ENCODE measurements at places on chromosomes 1 and 21.

- no peak for DNase-seq
These were observed 28.7 kb upstream of the CDC14A start for GRCh38 chr1:100323419-100324106.

GRCh38 chr1:90142697-90143096, 147.8 kb downstream of the ZNF326 start:
- DNase-seq: no peak

- no peak for DNase-seq
These were observed 213.3 kb upstream of the ZRANB2 start for GRCh38 chr1:71294178-71294577.

DNA sequence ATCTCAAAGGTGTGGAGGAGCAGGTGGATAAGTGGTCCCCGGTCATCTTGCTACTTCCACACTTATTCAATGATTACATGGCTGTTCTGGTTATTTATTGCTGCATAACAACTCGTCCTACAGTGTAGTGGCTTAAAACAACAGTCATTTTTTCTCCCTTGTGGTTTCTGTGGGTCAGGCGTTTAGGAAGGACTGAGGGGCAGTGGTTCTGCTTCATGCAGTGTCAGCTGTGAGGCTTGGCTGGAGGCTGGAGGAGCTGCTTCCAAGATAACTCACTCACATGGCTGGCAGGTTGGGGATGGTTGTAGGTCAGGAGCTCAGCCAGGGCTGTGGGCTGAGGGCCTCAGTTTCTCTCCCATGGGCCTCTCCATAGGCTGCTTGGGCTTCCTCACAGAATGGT, 5.9 kb upstream of the SLC6A17 start:
- DNase-seq: no peak

GRCh38 chr1:32741059-32741412, 38.5 kb upstream of the SYNC start:
- DNase-seq: no peak

DNA sequence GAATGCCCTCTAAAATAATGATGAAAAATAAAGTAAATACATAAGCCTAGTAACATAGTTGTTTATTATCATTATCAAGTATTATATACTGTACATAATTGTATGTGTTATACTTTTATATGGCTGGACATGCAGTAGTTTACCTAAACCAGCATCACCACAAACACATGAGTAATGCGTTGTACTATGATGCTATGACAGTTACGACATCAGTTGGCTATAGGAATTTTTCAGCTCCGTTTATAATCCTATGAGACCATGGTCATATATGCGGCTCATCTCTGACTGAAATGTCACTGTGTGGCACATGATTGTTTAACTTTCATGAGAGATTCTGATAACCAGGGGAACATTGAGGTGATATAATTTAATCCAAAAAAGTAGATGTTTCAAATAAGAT, 352.1 kb downstream of the ST6GALNAC3 start:
- no peak for DNase-seq

DNA sequence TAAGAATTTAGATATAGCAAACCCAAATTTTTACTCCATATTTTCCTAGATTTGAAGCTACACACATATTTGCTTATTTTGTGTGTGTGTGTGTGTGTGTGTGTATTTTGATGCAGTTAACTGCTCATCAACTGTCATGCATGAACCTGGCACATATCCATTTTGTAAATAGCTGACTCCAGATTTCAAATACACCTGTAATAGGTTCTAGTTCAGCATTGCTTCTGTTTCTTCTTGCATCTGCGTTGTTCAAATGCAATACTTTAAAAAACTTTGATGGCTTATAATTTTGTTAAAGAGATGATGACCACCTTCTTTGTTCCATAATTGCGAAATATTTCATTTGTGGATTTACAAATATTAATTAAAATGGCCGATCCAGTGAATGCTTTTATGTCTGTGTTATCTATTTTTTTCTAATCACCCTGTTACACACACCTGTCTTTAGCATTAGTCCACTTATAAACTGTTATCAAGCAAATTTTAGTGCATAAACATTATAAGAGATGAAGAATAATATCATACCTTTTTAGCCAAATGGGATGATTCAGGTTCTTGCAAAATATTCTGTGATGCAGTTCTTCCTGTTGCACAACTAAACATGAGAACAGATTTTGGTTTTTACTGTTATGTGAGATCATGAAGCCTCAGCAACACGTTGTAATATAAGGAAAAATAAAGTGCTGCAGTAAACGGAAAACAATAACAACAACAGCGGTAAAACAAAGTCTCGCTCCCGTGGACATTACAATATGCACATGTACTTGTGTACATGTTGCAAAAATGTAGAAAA, 12.7 kb upstream of the S100A11 start:
- no peak for DNase-seq

DNA sequence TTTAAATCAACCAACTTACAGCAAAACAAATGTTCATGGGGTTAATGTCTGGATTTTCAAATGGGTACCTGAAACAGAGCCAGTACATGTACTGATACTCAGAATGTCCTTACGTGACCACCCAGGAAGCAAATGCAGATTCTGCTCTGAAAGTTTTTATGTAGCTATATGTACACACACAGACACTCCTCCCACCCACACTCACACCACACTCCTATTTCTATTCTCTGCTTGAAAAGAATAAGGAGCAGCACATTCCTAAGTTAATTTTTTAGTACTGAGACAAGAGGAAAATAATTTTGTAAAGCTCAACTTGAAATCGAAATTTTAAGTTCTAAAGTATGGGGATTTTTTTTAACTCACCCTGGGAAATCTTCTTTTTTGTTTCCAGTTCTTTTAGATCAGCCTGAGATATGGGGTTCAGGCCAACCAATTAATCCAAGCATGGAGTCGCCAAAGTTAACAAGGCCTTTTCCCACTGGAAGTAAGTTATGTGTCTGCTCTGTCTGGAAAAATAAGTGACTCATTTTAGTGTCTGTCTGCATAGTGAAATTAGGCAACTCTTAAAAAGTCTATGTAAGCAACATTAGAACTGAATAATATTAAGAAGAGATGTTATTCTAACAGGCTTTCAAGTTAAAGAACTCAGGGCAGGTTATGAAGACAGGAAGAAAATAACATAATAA, 75.5 kb upstream of the DYNLT5 start:
- no peak for DNase-seq

- DNase-seq: no peak
These were observed 276.0 kb downstream of the MRPL39 start for GRCh38 chr21:25331286-25331685.

- DNase-seq: no peak
These were observed 21.9 kb downstream of the CEPT1 start for GRCh38 chr1:111161843-111162487.

DNA sequence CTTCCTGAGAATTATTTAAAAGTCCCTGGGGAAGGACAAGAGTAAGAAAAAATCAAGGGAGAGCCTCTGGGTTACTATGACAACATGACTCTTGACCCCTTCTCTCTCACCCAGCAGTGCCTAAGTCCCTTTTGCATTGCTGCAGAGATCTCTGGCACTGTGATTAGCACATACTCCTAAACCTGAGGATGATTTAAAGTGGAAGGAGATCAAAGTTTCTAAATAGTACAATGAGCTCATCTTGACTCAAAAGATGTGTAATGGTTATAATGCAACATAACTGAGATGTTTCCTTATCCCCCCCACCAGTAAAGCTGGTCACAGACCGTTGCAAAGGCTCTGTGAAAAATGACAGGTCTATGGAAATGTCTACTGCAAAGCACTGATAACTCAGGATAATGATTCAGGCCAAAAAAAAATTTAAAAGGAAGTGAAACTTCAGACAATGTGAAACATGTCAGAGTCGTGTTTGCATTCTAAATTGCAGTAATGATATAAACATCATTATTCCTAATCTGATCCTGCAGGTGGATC, 519.2 kb downstream of the KIF26B start:
- DNase-seq: no peak

GRCh38 chr21:45791562-45792418, 148.3 kb downstream of the PCBP3 start:
- no peak for DNase-seq

- no peak for DNase-seq
These were observed 21.1 kb downstream of the SMAP2 start for GRCh38 chr1:40394491-40395172.

DNA sequence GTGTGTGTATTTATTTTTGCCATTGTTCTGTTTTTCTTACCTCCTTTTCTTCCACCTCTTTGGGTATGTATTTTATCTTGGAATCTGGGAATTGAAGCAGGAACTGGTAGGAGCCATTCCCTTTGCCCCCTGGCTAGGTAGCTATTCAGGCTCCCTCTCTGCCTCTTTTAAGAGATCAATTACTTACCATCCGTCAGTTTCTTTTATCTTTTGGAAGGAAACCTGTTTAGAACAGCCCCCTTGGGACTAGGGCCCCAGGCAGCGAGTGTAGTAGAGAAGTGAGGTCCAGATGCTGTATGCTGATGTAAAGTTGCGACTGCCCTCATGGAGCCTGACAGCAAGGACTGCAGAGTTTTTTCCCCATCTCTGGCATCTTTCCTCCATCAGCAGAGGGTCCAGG, 41.6 kb downstream of the KIRREL1 start:
- DNase-seq: no peak
